ENCODE measurements at places on chromosomes 6 and 20. TPM values are rescaled to one million over a fixed set of nuclear protein-coding genes. Genes with fewer than 3 reads are reported as not detected.

- DNase-seq = no peak
Observed at GRCh38 chr6:108193131-108193530, 27.3 kb downstream of the NR2E1 start.

The C20orf141 gene
- not detected for total RNA-seq

DNA sequence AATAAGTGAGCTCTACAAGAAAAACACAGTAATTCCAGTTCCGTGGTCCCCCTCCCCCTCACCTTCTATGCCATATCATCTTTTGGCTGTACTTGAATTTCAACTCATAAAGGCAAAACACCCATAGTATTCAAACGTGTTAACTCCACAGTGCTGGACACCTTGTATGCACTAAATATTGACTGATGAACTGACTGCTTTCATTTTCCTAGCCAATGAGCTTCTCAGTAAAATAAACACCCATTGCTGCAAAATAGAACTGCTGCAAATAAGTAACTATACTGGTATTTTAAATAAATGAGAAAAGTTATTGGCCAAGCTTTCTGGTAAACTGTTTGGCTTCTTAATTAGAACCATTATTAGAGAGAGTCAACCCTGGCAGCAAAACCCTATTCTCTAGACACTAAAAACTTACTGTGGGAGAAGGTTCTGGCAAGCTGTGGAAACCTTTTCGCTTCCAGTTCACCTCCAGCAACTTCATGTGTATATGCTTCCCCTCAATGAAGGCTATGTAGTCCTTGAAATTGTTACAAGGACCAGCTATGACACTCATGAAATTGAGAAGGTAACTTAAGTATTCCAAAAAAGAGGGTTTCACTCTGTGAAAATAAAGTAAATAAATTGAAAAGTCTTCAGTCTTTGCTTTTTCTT, 86.0 kb downstream of the MBOAT1 start:
- DNase-seq = no peak

The TBC1D32 gene
- 5.7 TPM for total RNA-seq

The PTK7 gene
- 90.3 TPM for total RNA-seq

DNA sequence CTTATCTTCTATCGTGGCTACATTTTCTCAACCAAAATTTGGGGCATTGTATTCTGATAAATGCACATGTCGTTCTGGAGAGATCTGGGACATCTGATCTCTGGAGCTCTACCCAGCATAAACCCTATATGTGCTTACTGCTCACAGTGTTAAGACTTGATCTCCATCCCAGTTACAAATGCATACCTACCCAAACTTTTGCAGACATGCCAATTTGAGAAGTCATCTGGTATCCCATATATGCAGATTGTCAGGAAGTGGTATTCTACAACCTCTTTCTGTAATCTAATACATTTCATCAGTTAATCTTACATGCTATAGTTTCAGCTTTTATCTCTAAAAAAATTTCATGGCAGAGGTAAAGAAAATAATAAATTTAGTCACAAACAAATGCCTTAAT, 11.2 kb downstream of the BAG2 start:
- no peak for DNase-seq

The CST7 gene
- total RNA-seq = not detected

DNA sequence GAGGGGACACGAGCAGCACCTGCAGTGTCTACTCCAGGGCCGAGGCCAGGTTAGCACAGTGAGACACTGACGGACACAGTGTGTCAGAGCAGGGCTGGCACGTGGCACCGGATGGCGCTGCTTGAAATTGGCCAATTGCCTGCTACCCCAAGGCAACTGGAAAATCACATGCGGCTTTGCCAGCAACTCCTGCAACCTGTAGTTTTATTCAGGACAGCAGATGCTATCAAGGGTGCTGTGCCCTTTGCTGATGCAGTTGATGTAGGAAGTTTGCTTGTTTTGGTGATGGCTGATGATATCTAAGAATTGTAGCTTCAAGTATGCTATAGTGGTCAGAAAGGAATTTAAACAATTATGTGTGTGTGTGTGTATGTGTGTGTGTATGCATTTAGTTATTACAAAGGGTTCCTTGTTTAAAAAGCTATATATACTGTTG, 25.9 kb downstream of the RIN2 start:
- peak; percentile 65 for DNase-seq

- DNase-seq = no peak
Observed at GRCh38 chr6:31899882-31900722, 1.8 kb downstream of the ZBTB12 start.

- no peak for DNase-seq
Observed at GRCh38 chr6:71171497-71172070, 117.0 kb upstream of the OGFRL1 start.

The POU5F1 gene
- total RNA-seq = 0.71 TPM

GRCh38 chr20:53919886-53920285, 150.5 kb downstream of the BCAS1 start:
- no peak for DNase-seq

GRCh38 chr20:5402903-5403531, 86.3 kb upstream of the PROKR2 start:
- DNase-seq = peak; percentile 15

DNA sequence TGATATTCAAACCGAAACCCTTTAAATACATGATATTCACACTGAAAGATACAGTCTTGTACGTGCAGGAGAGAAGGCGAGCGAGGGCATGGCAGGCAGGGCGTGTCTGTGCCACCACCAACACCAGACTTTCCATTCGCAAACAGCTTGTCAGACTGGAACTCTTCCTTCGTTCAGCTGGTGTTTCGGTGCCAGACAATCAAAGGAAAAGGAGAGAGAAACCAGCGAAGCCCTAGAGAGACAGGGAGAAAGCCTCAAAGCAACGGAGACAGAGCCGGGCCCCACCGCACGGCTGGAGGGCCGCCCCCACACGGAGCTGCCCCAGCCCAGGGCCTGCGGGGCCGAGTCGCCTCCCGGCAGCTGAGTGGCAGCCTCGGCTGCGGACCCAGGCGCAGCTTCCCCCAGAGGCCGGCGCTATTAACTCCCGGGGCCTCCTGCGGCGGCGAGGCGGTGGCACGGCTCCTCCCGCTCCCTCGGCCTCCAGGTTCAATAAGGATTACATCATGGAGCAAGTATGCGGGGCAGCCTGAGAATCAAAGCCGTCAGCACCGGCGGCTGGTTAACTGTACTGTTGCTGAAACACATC, 32.1 kb upstream of the NR2E1 start:
- no peak for DNase-seq

The PSORS1C1 gene
- 7.4 TPM for total RNA-seq

DNA sequence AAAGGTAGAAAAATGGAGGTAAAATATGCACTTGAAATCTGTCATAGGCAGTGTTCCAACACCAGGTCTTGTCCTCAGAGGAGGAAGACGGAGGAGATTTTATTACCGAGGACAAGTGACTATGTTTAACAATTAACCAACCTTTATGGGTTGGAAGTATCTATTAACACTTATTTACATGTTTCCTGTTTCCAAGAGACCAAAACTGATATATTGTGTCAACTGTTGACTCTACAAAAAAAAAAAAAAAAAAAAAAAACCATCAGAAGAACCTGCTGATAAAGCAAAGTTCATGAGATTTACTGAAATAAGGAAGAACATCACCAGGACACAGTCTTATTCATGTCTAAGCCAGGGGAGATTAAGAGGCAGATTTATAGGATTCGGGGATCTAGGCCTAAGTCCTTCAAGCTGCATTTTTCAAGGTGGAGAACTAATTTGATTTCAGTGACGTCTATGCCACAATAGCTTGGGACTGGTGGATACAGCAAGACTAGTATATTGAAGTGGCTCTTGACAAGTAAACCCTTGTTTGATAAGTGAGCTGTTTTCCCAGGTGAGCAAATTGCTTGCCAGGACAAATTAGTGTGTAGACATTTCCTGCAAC, 126.6 kb upstream of the NAA20 start:
- DNase-seq = no peak

DNA sequence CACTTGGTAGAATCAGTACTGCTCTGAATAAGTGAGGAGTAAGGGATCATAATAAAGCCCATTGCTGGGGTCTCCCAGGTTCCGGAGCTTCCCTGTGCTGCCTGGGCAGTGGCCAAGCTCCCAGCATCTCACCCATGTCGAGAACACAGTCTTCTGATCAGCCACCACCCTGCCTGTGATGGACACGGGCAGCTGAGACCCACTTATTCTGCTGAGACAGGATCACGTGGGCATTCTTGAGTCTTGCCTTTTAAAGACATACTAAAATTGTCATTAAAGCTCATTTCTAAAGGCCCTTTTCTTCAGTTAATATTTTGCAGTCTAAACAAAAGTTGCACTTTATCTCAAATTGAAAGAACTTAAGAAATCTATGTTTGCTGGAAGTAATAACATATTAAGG, 42.7 kb upstream of the SLC22A2 start:
- no peak for DNase-seq

The RBPJL gene
- not detected for total RNA-seq

DNA sequence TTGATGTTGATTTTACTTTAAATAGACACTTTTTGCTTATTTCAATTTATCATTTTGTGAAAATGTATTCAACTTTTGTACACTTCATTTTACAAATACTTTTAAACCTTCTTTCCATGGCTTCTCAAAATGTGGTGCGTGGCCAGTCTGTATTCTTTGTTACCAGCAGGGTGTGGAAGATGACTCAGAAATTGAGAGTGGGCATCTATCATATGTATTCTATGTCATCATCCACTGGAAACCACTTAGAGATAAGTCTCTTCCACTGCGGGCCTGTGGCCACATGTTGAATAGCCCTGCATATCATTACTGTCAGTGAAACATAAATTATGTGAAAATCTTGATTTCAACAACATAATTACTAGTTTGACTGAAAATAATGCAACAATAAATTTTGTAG, 52.6 kb upstream of the MC3R start:
- no peak for DNase-seq

The HLA-G gene
- 2.5 TPM for total RNA-seq

- peak; percentile 38 for DNase-seq
Observed at GRCh38 chr6:6771224-6771945, 182.9 kb downstream of the LY86 start.

The PKHD1 gene
- total RNA-seq = not detected

The ZNF165 gene
- total RNA-seq = 5.3 TPM

GRCh38 chr6:136503303-136504029, 46.8 kb downstream of the MAP7 start:
- DNase-seq = no peak

GRCh38 chr20:32319100-32319499, 39.0 kb upstream of the ASXL1 start:
- no peak for DNase-seq

DNA sequence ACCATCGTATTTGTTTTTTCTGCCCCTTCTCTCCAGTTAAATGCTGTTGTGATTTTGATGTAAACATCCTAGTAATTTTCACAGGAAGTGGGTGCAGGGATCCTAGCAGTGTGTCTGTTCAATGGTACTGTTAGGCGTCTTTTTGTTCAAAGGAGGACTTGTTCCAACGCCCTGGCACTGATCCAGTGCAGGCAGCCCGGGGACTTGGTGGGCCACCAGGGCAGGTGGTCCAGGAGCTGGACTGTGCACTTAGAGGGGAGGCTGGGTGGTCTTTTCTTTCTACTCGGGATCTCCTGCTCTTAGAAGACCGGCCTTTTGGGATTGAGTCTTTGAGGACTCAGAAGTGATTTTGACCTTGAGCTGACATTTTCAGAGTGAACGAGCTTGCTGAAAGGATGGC, 41.1 kb upstream of the NKX2-2 start:
- DNase-seq = no peak

DNA sequence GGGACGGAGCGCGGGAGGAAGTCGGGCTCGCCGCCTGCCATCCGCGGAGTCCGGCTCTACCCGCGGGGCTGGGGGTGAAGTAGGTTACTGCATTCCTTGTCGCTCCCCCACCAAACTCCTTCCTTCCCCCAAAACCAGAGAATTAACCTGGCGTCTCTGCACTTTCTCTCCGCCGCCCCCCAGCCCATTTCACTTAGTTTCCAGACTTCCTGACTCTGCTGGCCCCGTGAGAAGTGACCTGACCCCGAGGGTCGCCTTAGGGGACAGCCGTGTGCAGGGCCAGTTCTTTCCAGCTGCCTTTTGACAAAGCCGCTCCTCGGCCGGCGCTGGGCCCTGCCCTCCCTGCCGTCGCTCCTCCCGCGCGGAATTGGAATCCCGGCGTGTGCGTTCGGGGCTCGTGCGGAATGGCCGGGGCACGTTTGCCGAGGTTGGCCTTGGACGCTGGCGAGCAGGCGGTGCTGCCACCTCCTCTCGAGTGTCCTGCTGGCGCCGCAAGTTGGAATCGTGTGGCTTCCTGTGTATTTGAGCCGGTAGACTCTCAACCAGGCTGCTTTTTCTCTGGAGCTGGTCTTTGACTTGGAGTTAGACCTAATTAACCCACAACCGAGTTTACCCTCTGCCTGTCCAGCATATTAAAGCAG, 650 bp downstream of the DCBLD1 start:
- DNase-seq = peak; percentile 54

GRCh38 chr20:24032400-24032898, 43.9 kb upstream of the GGTLC1 start:
- DNase-seq = no peak

- DNase-seq = no peak
Observed at GRCh38 chr6:28446818-28447511, 3.7 kb upstream of the ZSCAN23 start.

GRCh38 chr6:52522655-52523054, 54.2 kb downstream of the TRAM2 start:
- DNase-seq = no peak

DNA sequence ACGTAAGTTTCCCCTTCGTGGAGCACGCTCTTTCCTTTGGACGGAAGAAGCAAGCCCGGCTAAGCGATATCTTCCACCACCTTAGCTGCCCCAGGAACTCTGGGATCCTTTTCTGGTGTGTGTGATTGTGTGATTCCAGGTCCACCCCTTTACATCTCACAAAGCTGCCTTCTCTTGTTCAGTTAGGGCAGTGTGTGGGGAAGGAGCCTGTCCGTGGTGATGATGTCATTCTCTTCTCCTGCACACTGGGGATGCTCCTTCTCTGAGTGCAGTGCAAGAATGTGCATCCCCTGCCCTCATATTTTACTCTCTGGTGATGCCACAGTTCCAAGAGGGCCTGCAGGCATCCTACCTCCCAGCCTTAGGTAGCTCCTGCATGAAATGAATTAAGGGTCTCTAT, 30.3 kb downstream of the BNIP5 start:
- DNase-seq = no peak

DNA sequence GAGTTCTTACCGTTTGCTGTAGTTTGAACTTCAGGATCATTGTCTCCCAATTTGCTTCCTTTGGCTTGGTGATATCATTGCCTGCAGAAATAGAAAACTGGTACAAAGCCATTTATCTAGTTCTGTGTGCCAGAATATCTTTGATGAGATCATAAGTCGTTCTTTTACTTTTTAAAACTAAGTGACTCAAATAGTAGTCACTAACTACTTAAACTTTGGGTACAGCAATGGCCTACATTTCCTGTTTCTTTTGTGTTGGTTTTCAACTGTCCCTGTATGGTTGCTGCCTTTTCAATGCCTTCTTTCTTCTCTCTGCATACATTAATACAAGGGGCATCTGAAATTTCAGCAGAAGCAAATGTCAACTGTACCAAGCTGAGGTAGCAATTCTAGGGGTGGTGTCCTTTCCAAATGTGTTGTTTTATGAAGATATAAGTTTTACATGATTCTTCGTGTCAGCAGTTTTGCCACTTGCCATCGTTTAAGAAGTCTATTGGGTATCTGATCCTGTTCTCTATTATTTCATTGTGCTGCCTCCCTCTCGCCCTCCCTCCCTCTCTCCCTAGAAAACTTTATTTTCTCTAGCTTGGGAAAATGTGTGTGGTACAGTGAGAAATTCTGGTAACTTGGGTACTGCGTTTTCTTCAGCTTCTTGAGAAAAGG, 238.5 kb downstream of the FARS2 start:
- DNase-seq = peak; percentile 30

GRCh38 chr20:59164686-59165391, 1.2 kb downstream of the ZNF831 start:
- DNase-seq = no peak

The MEI4 gene
- total RNA-seq = not detected

GRCh38 chr6:137341681-137342195, 122.6 kb upstream of the IFNGR1 start:
- no peak for DNase-seq
